ENCODE measurements at places on chromosomes 4 and X.

- DNase-seq: no peak
Observed at GRCh38 chr4:95540227-95540626, 8.5 kb downstream of the UNC5C start.

DNA sequence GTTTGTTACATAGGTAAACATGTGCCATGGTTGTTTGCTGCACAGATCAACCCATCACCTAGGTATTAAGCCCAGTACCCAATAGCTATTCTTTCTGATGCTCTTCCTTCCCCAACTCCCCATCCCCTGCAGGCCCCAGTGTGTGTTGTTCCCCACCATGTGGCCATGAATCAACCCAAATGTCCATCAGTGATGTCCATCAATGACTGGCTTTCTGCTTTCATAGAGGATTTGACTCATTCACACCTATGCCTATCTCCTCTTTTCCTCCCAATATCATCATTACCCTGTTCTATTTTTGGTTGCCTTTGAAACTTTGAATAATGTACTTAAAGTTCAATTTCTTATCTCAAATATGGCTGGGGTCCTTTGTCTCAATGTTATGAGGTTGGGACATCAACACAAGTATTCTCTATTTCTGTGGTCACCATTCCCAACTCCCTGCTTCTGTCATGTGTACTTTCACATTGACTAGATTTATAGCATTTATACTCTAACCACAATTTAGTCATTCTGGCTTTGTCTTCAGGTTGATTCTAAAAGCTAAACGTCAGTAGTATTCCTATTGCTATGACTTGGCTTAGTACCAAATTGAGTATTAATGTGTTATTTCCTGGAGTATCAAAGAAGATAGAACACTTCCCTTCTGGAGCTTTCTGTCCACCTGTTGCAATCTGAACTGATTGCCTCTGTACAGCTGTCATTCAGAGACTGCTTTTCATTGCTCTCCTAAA is 107.2 kb downstream of the TAB3 start:
- no peak for DNase-seq

DNA sequence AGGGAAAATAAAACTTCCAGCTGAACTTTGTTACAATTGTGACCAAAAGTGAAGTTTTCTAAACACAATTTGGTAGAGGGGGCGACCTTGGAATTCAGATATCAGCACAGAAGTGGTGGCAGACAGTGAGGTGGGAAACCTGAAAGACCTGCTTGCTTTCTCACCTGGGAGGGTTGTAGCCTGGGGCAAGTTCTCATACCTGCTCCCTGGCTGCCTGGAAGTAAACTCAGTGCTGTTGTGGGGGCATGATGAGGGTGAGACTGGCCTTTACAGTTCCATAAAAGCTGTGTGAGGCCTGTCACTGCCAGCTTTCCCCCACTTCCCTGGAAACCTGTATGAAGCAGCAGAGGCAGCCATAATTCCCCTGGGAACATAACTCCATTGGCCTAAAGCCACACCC is 1180.2 kb downstream of the FAM133A start:
- no peak for DNase-seq

- DNase-seq: peak; percentile 31
Observed at GRCh38 chr4:3248811-3249661, at the start of gene MSANTD1. Gene MSANTD1 (plus strand): TSS chr4:3249159. CDS start chr4:3249223, 64 bp downstream.

DNA sequence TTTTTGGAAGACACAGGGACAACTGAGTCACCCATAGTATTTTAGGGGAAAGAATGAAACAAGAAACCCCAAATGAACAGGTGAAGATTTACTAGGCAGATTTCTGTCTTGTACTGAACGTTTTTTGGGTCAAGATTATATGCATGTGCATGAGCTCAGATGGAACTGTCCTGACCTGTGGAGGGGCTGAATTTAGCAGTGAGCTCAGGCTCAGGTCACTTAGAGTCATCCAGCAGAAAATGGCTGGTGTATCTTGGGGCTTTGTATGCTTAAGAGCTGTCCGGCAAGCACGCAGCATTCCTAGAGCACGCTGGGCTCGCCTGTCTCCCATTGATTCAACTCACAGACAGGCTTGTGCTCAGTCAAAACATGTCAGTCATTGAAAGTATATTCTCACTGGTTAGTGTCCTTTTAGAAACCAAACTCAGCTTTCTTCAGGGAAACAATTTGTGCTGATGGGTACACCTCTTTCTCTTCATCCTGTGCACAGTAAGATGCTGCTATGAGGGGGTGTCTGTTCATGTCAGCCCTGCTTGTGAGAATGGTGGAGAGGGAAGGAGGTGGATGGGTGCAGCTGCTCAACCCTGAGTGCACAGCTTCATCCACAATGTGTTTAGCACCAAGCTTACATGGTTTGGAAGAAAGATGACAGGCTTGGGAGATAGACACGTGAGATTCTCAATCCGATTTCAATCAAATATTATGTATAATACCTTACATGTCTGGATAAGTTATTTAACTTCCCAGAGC is 47.5 kb upstream of the PDLIM3 start:
- no peak for DNase-seq

DNA sequence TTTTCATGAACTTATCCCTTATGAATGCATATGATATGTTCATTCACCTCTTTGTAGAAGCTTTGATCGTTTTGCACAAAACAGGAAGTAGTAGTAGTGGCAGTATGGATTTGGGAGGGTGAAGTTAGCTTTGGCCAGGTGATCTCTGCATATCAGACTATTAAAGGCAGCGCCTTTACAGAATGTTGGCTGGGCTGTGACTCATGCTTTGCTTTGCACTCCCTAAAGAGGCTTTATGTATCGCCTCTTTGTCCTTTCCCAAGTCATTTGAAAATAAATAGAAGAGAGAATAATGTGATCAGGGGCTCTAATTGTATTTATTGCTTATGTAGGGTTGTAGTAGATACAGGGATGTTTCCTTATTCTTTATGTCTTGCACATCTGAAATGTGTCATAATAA is 50.4 kb downstream of the SHROOM3 start:
- no peak for DNase-seq
